Endodermal cell (in vitro differentiated cells): ENCODE measurements at places on chromosomes 6 and 20. TPM values are rescaled to one million over a fixed set of nuclear protein-coding genes. Genes with fewer than 3 reads are reported as not detected.

Gene POPDC3
- 5.4 and 6.4 TPM in 2 replicates for total RNA-seq

Gene SLC44A4
- total RNA-seq: 0.56 and 1.3 TPM in 2 replicates

Gene TBX18
- total RNA-seq: 1.3 and 1.5 TPM in 2 replicates

GRCh38 chr6:116266803-116267202 is 12.9 kb downstream of the TSPYL1 start:
- H3K36me3 ChIP-seq: no peaks in the 10 kb centered on the region
- no peak overlapping the region for H3K4me3 ChIP-seq
- no peaks in the 10 kb centered on the region for H3K27me3 ChIP-seq
- no peak overlapping the region for H3K27ac ChIP-seq
- no peaks in the 10 kb centered on the region for H3K4me1 ChIP-seq

GRCh38 chr6:84166395-84166794 is 61.0 kb downstream of the CEP162 start:
- H3K27ac ChIP-seq: no peak overlapping the region
- peaks cover 56% of the 10 kb centered on the region for H3K36me3 ChIP-seq
- H3K27me3 ChIP-seq: no peaks in the 10 kb centered on the region
- no peak overlapping the region for H3K4me3 ChIP-seq
- peaks cover 5% of the 10 kb centered on the region for H3K4me1 ChIP-seq
- no peak for DNase-seq

DNA sequence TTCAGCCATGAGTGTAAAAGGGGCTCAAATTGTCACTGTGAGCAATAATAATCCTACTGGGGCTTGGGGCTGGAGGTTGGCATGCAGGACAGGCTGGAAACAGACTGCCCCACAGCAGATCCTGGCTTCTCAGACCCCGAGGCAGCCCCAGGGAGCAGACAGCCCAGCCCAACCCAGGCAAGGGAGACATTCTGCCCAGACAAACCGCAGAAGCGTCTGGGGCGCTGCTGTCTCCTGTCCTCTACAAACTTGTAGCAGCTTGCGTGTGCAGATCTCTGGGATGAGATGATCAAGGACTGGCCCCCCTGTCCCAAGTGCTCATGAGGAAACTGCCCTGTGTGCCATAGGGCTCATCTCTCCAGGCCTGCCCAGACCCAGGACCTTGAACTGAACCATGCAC is 84.6 kb downstream of the MAFB start:
- no peak overlapping the region for H3K4me3 ChIP-seq
- H3K27me3 ChIP-seq: no peaks in the 10 kb centered on the region
- DNase-seq: no peak
- no peaks in the 10 kb centered on the region for H3K36me3 ChIP-seq

GRCh38 chr6:33091957-33092356 is 16.2 kb downstream of the HLA-DPB1 start:
- H3K4me3 ChIP-seq: no peak overlapping the region
- no peaks in the 10 kb centered on the region for H3K36me3 ChIP-seq
- DNase-seq: peak; percentile 92
- H3K27ac ChIP-seq: no peak overlapping the region
- peaks cover 7% of the 10 kb centered on the region for H3K27me3 ChIP-seq
- no peaks in the 10 kb centered on the region for H3K4me1 ChIP-seq

DNA sequence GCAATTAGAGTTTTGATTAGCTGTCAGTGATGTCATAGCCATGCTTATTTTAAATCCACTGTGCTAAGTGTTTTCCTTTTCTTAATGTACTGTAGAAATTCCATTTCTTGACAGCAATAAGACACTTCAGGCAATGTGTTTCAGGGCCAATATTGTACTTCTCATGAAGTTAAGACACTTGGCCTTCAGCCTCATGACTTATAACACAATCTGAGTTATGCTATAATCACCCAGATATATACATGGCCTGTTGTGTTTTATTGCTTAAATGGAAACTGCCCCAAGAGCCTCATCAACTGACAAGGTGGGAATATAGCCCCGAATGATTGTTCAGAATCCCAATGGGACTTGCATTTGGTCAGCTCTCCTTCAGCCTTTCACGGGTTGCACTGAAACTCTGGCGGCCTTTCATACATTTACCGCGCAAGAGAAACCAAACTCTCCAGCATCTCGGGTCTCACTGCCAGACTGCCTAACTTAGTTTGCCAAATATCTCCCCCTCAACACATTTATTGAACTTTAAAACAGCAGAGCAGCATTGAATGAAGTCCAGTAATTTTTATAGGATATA is 44.2 kb upstream of the TBX18 start:
- no peak for DNase-seq
- H3K4me3 ChIP-seq: no peak overlapping the region
- no peaks in the 10 kb centered on the region for H3K27me3 ChIP-seq

Gene UBE2C
- 127 to 245 TPM (median 216 TPM) in 3 replicates for total RNA-seq

Gene RALGAPA2
- 19.3 and 24.6 TPM in 2 replicates for total RNA-seq
